ENCODE measurements at places on chromosomes 12 and 14.

- no peak for DNase-seq
These were observed 283.5 kb downstream of the KSR2 start for GRCh38 chr12:117685110-117685926.

- no peak for DNase-seq
These were observed 33.5 kb downstream of the NIN start for GRCh38 chr14:50797250-50798047.

- no peak for DNase-seq
These were observed 132.6 kb downstream of the BMP4 start for GRCh38 chr14:53824061-53824460.

GRCh38 chr14:21352587-21352986 is 31.2 kb downstream of the SUPT16H start:
- DNase-seq, result no peak

DNA sequence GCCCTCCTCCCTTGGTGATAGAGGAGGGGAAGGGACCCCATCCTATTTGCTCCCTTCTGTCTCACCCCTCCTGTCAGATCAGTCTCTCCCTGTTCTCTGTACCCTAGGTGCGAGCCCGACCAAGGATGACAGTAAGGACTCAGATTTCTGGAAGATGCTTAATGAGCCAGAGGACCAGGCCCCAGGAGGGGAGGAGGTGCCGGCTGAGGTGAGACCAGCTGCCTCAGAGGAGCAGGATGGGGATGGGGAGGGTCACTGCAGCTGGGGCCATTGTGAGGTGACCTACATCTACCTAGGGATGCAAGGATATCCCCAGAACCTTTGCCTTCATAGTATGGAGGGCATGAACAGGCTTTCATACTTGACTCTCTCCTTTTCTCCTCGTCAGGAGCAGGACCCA is 22.2 kb downstream of the AGAP2 start:
- no peak for DNase-seq

DNA sequence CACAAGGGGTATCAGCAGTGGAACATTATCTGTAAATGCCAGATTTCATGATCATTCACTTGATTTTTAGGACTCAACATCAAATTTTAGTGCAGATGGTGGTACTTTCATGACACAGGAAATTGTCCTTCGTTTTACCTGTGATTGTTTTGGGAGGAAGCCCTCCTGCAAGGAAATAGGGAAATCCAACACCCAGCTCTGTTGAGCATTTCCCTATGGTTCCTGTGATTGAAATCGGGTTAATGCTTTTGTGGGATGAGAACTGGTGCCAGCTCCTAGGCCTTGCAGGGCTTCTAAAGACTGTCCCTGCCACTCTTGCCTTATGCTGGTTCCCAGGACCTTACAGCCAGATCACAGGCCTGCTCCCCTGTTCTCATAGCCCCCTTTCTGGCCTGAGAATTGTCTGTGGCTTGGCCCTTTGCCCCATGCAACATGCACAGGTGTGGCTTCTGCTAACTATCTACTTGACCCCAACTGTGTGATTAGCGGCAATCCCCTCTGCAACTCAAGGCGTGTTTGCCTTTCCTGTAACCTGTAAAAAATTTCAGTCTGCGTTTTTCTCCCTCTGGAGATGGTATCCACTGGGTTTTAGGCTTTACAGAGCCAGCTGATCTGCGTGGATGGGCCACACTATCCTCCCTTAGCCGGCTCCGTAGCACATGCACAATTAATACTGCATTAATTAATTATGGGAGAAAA is 112.5 kb downstream of the ETV6 start:
- no peak for DNase-seq

- no peak for DNase-seq
These were observed 152.6 kb downstream of the PRKCH start for GRCh38 chr14:61474015-61474414.

DNA sequence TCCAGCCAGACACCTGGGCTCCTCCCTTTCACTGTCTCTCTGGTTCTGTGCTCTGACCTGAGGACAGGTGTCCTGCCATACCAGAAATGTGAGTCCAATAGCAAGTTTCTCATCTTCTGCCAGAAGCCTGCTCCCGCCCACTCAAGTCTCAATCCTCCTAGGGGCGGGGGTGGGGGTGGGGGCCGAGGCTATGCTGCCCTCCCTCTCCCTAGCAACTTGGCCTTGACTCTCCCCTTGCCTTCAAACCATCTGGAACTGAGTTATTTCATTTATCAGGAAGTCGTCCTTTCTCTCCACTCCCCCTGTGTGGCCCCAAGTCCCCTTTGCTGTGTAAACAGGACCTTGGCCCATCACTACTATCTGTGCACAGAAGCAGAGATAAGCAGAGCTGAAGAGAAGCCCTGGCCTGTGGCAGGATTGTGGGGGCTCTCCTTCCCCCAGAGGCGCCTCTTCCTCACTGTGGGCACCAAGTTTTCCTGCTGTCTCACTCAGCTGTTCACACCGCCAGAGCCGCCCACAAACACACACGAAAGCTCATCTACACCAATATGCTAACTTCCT is 117.1 kb downstream of the DPF3 start:
- DNase-seq, result no peak

All from activated CD4-positive, CD25-positive, alpha-beta regulatory T cell treated with anti-CD3 and anti-CD28 coated beads, Interleukin-2, amount 50 U/mL, for 16 hours (primary cell).